Stimulated activated CD4-positive, alpha-beta T cell treated with anti-CD3 and anti-CD28 coated beads, Interleukin-12 subunit alpha, Interleukin-12 subunit beta, amount 100 ng/mL, for 48 hours (primary cell): ENCODE measurements at places on chromosomes 5 and 9.

DNA sequence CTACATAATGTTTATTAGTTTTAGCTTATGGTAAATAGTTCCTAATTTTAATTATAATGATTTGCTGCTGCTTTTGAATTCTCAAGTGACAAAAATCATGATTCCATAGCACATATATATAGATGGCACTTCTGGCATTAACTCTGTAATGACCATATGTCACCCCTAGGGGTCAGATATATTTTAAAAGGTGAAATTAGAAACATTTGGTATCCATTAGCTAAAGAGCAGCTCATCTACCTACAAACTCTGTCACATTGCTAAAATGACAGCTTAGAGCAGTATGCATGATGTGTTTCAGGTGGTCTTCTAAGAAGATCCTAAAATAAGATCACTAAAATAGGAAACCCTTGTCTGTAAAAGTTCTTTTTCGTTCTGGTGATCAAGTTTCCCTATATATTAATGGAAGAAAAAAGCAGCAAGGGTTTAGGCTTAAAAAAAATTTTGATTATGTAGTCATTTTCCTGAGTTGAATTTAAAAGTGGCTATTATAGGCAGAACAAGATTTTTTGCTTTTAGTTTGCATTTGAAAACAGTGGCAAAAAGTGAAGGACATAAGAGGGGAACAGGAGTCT, 157.7 kb upstream of the POU5F2 start:
- DNase-seq = no peak

GRCh38 chr5:38329132-38329715, 70.9 kb downstream of the EGFLAM start:
- no peak for DNase-seq

- no peak for DNase-seq
Observed at GRCh38 chr5:143775258-143775657, 36.7 kb upstream of the HMHB1 start.

GRCh38 chr5:140214831-140215230, 39.8 kb downstream of the CYSTM1 start:
- no peak for DNase-seq

DNA sequence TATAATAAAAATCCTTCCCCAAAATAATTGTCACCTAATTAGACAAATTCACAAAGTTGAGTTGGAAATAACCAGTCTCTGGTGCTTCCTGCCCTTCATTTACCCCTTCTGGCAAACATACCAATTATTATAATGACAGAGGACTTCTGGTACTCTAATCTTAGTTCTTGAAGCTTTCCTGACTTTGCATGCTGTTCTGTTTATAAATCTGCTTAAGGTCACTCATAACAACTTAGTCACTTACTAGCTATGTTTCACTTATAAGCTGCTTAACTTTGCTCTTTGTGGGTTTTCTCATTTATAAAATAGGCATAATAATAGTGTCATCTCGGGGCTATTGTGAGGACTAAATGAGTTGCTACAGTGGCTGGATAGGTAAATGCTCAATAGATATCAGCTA, 446.5 kb downstream of the EFNA5 start:
- DNase-seq = no peak

DNA sequence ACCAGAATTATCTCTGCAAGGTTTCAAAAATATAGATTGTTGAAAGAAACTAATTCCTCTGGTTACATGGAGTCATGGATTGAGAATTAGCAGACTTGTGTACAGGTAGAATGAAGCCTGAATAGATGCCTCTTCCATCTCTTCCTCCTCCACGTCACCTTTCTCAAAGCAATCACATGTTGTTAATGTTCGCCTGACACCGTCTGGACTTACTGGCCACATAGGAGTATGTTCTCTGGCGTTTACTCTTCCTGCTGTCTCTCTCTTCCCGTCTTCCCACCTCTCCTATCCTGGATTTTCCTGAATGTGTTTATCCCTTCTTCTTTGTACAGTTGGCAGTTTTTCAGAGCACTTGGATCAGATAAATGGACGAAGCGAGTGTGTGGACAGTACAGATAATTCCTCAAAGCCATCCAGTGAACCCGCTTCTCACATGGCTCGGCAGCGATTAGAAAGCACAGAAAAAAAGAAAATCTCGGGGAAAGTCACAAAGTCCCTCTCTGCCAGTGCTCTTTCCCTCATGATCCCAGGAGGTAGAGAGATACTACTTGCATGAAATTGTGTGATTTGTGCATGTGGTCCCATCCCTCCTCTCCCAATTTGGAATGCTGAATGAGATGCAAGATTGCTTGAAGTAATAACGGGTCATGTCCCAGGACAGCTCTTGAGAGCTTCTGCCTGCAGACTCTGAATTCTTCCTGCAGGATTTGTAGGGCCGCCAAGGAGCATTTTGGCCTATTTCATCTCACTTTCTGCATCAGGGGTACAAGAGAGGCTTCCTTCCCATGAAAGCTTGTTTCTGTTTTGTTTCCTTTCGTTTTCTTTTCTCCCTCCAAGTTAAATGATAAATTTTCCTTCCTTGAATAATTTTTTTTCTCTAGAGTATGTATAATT, 47.3 kb downstream of the CD180 start:
- no peak for DNase-seq

GRCh38 chr9:95644377-95644776, 127.6 kb upstream of the PTCH1 start:
- DNase-seq = no peak

DNA sequence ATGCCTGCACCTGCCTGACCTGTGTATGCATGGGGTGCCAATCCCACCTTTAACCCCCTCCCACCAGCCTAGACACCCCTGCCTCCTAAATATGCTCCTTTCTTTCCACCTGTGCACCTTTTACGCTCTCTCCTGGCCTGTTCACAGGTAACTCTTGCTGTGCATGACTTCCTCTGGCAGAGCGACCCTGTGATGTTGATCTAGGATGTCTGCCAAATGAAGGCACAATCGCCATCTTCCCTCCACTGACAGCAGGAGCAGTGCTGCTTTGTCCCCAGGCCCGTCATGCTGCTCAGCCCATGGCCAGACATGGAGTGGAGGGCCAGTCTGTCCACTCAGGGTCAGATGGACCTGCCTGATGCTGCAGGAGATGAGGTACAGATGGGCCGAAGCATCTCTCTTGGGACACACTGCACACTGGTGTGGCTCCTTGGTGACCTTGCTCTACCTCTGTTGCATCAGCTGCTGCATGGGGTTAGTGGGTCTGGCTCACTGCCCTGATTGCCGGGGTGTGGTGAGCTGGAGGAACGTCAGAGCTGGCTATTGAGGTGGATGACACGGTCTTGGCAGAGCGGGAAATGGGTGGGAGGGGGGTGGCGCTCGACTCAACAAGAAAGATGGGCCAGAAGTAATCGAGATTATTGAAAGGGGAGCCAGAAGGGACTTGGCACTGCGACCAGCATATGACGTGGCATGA, 101.7 kb upstream of the PITX1 start:
- no peak for DNase-seq

DNA sequence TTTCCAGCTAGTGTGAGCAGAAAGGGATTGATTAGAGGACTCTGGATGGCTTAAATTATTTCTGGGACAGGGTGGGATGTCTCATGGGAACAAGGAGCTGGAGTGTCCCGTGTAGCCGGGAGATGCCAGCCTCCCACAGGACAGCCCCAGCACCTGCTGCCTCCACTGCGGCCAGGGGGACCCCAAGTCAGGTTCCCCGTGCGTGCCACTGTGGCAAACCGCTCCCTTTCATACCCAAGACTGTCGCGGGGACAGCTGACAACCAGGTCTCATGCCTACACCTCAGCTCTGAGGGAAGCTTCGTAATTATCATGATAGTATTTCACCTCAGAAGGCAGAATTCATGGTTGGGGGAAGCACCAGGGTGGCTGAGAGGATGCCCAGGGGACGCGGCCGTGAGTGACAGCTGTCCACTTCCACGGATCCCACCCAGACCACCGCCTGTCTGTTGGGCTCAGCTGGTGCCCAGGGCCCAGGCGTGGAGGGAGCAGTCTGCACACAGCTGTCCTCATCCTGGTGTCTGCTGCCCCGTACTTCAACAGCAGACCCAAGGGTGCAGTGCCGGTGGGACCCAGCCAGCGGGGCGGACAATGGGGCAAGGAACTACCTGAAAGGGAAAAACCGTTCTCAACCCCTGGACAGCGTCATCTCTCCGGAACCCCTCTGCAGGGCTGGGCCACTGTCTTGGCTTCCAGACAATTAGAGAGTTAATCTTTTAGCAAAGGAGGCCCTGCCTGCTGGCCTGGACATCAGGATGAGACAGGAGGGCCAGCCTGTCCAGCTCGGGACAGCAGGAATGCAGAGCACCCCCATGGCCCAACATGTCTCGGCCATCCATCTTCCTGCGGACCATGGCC, 166.9 kb downstream of the OLFM1 start:
- no peak for DNase-seq

DNA sequence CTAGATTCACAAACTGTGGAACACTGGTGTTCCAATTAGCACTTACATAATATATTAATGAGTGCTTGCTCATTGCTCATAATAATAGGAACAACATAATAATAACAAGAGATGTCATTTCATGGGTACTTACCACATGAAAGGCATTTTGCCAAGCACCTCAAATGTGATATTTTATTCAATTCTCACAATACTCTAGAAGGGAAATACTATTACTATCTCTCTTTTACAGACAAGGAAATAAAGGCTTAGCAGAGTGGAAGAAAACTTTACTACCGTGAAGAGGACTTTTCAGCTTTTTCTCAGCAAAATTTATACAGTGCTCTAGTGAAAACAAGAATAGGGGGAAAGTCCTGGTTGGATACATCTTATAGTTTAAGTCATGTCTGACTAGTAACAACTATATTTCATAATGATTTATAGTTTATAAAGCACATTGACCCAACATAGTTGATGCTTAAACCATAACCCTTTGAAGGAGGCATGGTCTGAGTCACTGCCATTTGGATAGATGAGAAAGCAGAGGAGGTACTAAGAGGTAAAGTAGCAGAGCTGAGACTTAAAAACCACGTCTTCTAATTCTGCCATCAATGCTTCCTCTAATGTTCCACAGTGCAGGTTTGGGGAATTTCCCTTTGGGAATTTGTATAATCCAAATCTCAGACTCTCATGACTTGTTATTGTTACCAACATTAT, 124.7 kb downstream of the CEP120 start:
- DNase-seq = no peak

DNA sequence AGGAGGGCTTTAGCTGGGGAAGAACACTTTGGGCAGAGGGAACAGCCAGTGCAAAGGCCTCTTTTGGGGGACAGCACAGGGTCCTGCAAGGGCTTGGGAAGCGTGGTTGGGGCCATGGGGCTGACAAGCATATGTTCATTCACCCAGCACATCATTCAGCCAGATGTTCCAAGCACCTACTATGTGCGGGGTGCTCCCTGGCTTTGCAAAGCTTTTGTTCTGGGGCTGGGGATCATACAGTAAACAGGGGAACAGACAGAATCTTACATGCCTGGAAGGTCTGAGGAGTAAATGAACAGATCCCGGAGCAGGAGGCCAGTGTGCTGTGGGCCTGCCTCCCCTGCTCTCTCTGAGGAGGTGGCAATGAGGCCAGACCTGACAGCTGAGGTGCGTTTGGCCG, 16.7 kb downstream of the PSD2 start:
- no peak for DNase-seq

- no peak for DNase-seq
Observed at GRCh38 chr9:77502568-77502967, 145.6 kb downstream of the GNA14 start.

GRCh38 chr5:180305481-180305880, 13.6 kb upstream of the MAPK9 start:
- DNase-seq = no peak

DNA sequence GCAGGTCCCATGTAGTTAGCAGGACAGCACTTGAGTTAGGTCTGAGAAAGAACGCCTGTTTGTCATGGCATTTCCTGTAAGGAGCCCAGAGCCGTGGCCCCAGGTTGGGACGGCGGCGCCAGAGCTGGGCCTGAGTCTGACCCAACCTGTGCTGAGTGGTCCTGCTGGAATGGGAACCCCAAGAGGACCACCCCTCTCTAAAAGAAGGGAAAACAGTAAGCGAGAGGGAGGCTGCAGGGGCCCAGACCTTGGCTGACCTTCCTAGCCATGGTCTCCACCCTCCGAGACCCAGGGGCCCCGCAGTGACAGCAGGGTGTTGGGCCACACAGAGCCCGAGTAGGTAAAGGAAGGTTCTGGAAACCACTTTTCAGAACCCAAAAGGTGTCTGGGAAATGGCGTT, 1.8 kb upstream of the LRRC14B start:
- DNase-seq = no peak

GRCh38 chr9:109098171-109098959, 21.4 kb downstream of the TMEM245 start:
- DNase-seq = no peak

GRCh38 chr5:132470596-132470995, 20.0 kb downstream of the IRF1 start:
- no peak for DNase-seq

DNA sequence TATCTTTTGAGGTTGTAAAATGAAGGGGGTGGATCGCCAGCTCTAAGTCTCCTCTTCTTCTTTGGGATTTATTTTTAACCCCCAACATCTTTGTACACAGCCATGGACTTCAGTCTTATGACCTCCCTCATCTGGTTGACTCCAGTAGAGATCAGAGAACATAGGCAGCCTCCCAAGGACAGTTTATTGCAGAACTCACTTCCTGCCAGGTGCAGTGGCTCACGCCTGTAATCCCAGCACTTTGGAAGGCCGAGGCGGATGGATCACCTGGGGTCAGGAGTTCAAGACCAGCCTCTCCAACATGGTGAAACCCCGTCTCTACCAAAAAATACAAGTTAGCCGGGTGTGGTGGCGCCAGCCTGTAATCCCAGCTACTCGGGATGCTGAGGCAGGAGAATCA, 2.8 kb upstream of the BHMT start:
- no peak for DNase-seq

DNA sequence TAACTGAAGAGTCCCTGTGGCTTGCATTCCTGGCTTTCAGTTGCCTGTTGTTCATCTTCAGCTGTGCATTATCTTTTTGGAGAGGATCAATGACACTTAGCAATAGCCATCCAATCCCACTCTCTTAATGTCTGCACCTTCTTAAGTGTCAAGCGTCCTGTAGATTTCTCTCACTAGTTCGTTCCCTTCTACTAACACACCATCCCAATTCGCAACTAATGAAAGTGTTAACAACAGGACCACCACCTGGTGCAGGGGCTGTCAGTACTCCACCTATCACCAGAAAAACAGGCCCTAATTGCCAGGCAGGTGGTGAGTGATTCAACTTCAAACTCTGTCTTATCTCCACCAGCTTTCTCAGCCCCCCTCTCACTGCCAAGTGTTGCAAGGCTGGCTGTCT, 169.4 kb upstream of the EFNA5 start:
- no peak for DNase-seq

- DNase-seq = no peak
Observed at GRCh38 chr9:977838-978830, 1.7 kb downstream of the DMRT3 start.
